ENCODE measurements at places on chromosomes 7 and 10.

DNA sequence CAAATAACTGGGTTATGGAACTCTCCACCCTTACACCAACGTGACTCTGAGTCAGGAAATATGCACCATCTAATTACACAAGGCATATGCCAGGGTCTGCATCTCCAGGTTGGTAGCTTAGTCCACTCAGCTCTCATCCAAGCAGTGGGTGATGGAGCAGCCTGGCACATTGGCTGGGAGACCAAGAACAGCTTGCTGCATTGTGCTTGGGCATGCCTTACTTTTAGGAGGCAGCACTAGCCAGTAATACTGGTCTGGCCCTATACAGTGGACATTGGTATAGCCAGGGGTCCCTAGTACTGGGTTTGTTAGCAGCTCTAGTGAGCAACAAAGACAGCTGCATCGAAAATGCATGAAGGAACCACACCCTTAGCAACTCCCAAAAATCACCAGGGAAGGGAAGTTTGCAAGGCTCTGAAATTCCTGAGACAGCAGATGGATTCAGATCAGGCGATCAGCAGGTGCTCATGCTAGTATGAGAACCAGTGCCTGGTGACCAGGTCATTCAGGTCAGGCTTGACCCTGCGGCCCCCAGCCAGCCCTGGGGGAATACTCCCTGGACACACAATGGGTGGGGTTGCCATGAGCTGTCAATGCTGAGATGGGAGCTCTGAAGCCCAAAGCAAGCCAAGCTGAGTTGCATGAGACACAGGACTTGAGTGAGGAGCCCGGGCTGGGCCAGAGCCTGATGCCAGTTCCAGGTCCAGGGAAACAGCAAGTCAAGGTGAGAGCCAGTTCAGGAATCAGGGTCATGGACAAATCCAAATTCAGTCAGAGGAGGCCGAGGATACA, 217.9 kb upstream of the ZMIZ1 start:
- no peak for DNase-seq

DNA sequence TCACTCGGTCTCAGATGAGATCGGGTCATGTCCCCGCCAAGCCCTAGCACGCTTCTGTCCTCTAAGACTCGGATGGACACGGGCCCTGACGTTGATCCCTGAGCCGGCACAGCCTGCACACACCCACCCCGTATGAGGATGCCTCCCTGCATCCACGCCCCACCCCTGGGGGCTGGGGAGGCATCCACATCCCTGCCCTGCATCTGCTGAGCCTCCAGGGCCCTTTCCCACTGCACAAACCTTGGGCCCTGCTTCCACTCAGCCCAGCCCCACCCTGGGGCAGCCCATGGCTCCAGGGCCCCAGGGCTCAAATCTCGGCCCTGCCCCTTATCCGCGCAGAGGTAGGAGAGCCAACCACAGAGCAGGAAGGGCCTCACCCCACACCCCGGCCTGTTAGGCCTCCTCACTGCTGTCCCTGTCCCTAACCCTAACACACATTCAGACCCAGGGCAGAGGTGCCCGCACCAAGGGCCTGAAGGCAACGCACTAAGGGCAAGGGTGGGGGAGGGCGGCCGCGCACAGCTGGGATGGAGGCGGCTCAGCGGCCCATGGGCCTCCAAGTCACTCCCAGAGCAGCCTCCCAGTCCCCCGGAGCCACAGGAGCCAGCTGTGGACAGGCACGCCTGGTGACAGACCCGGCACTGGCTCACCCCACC, 9.5 kb upstream of the MICALL2 start:
- no peak for DNase-seq

DNA sequence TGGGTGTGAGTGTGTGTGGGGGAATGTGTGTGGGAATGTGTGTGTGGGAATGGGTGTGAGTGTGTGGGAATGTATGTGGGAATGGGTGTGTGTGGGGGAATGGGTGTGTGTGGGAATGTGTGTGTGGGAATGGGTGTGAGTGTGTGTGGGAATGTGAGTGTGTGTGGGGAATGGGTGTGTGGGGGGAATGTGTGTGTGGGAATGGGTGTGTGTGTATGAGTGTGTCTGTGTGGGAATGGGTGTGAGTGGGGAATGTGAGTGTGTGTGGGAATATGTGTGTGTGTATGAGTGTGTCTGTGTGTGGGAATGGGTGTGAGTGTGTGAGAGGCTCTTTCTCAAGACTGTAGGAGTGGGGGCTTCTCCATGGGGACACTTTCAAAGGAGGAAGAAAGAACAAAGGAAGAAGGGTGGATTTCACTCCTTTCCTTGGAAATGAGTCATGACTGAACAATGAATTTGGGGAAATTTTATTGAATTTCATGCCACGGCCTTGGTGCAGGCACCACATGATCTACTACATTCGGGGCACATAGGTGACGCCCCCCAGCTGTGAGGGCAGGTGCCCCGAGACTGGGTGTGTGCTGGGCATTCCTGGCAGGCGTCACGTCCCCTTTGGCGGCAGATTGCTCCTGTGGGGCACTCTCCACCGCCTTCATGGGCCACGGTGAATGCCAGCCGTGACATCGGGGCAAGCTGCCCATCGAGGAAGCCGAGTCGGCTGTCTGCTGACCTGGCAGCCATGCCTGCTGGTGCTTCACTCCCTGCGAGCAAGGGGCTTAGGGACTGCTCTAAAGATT, 88.8 kb upstream of the INSIG1 start:
- DNase-seq: no peak

DNA sequence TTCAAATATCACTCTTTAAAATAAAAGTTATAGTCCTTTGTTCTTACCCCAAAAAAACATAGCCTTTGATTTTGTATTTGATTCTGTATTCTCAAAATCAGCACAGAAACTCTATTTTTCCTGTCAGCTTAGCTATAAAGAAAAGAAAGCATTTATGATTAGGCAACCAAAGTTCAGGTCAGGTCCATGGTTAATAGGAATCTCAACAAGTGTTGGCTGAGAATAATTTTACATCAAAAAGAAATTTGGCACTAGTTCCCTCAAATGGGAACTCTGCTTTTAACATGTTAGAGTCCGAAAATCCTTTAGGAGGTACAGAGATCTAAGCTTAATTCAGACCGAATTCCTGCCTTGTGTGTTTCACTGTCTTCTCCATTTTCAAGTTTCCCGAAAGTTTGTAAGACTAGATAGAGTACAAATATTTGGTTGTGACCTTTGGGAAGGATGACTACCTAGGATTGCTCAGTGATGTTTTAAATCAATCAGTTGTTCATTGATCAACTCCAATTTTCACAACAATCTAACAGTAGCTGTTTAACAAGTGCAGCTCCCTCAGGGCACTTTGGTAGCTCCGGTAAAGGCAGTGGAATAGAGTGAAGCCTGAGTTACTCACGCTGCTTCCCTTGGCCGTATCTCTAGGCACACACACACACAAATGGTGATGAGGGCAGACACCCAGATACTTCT, 8.8 kb upstream of the ENO4 start:
- DNase-seq: no peak

DNA sequence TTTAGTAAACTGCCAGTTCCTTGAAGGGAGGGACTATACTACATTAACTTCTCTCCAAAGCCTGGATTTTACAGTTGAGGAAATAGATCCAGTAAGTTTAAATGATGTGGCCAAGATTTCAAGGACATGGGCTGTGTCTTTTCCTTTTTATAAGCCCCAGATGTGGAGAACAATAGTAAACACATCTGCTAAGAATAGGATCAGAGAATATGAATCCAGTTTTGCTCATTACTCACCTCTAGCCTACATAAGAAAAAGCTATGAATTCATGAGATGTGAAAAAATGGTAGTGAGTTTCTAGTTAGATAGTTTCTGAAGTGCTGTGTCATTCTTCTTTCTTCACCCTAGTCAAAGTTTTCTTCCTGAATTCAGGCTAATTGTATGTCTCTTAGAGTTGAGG, 38.6 kb downstream of the MAGI2 start:
- DNase-seq: no peak

DNA sequence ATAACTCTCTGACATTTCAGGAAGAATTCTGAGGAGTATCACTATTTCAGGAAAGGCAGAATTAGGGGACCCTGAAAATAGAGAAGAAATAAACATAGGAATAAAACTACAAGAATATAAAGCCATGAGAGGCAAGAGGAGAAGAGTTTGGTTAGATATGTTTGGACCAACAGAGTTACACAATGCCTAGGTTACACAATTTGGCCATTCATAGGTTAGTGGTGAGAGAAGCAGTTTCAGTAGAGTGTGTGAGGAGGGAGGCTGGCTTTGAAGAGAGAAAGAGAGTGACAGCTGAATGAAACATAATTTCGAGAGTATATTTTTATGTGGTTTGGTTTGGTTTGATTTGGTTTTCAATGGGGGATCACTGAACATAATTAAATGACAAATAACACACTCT, 783.2 kb upstream of the LRRN3 start:
- no peak for DNase-seq

DNA sequence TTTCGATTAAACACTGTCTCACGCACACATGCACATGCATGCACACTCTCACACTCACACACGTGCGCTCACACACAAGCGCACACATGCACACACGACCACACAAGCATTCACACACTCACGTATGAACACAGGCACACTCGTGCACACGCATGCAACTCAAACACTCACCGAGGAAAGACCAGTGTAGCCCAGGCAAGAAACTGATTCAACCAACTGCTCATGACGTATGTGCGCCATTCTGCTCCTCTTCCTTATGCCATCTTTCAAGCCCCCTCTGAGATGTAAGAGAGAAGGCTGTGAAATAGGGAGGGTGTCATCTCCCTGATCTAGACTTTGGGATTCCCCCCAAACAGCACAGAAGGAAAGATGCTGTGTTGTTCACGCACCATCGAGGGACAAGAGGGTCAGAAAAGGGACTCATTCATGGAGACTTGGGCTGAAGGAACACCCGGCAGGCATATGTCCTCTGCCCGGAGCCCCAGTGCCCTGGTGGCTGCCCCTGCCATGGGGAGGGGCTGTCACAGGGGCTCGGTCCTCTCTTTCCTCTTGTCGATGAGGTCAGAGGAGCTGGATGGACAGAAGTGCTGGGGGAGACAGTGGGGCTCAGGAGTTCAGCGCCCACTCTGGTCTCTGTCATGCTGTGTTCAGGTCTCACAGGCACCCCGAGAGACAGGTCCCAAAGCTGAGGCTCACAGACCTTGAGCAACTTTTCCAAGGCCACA, 130.1 kb upstream of the SHH start:
- no peak for DNase-seq

DNA sequence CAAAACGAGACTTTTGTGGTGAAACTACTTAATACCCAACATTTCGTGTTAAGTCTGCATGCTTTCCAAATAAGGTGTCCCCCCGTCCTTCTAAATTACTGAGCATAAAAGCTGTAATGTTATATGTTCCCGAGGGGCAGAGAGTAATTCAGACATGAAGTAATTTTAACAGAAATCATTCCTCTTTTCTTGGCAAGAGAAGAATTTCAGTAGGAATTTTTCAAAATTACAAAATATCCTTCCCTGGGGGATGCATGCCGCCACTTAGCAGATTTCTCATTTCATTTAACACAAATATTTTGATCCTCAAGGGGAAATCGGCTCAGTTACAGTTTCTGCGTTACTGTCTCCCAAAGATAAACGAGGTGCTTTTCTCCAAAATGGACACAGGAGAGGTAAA, 213.2 kb upstream of the RHOBTB1 start:
- no peak for DNase-seq

DNA sequence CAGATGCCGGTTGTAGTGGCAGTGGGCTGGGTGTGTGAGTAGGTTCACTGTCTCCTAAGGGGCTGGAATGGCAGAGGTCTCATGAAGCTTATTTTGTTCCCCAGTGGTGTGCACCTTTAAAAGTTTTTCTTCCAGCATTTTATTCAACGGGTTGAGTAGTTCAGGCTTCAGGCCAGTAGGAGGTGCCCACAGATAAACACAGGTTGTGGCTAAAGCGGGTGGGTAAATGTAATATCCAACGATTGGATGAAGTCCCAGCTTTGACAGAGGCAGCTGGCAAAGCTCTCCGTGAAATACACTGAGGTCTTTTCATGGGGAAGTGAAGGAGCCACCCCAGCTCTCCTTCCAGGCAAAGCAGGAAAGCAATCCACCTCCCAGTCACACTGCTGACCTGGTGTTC, 339.8 kb upstream of the LRRTM3 start:
- DNase-seq: no peak

Measured in NCI-H2107 (cell line).